ENCODE measurements at places on chromosomes 7 and 10.

- no peak for DNase-seq
Observed at GRCh38 chr10:49433069-49433468, 37.2 kb upstream of the DRGX start.

- no peak for DNase-seq
Observed at GRCh38 chr7:131284702-131285419, 42.8 kb upstream of the MKLN1 start.

DNA sequence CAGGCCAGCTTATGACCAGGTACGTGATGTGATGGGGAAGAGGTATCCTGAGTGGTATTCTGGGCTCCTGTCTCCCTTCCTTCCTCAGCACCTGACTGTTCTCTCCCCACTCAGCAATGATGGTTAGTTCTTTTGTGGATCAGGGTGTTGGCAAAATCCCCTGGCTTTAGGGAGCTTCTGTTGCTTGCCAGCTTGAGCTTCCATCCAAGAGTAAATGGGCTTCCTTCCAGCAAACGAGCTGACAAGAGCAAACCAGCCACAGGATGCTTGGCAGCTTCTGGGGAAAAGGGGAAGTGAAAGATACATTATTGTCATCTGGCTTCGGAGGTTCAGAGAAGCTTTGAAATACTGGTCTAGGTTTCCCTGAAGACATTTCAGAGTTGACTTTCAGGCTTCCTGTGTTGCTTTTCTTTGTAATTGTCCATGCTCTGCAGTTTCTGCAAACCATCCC lies 5.2 kb downstream of the DUSP5 start:
- DNase-seq, result peak; percentile 43

DNA sequence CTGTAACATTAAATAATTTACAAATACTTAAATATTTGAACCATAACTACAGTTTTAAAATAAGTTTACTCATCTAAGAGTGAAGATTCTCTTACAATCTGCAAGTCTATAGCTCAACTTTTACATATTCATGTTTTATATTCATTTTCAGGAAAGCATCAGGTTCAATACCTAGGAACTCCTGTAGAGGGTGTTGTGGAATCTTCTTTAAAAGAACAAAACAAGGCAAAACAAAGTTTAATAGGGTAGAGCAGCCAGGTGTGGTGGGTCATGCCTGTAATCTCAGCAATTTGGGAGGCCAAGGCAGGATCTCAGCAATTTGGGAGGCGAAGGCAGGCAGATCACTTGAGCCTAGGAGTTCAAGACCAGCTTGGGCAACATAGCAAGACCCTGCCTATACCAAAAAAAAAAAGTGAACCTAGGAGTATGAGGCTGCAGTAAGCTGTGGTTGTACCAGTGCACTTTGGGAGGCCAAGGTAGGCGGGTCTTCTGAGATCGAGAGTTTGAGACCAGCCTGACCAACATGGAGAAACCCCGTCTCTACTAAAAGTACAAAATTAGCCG lies 45.1 kb downstream of the ST8SIA6 start:
- no peak for DNase-seq

- DNase-seq, result no peak
Observed at GRCh38 chr7:5694912-5695726, 86.3 kb downstream of the RNF216 start.

- DNase-seq, result no peak
Observed at GRCh38 chr10:97551271-97551670, 21.3 kb upstream of the ANKRD2 start.

DNA sequence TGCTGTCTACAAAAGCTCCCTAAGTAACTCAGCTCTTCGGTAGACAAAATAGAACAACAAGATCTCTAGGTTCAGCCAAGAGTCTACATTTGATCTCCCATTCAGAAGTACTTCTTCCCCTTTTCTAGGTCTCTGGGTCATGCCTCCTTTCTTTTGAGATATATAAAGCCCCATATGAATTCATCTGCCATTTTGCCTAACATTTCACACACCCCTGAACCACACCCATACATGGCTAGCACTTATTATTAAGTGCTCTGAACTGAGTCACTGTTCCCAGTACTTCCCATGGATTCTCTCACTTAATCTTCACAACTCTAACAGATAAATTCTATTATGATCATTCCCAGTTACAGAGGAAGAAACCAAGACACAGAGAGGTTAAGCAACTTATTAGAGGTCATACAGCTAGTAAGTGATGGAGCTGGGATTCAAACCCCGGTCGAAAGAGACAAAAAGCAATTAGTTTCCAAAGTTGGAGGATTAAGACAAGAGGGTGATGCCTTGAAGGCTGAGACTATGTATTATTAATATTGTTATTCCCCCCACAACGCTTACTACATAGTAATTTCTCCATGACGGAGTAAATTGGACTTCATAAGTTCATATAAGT lies 17.3 kb downstream of the MYOF start:
- DNase-seq, result no peak

DNA sequence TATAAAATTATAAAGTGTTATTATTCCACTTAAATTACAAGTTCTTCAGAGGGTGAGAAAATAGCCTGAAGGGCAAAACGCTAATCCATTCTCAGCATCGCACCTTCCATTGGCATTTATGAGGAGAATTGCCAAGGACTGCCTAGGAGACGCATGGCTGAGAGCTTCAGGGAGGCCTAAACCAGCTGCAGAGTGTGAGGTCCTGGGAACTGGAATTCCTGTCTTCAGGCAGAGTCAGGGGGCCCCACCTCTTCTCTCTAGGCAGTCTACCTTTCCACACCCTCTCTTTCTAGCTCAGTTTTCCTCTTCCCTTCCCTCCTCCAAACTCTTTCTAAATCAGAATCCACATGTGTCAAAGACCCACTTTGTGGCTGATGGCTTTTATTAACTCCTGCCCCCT lies 35.3 kb downstream of the LRRC72 start:
- DNase-seq, result no peak

DNA sequence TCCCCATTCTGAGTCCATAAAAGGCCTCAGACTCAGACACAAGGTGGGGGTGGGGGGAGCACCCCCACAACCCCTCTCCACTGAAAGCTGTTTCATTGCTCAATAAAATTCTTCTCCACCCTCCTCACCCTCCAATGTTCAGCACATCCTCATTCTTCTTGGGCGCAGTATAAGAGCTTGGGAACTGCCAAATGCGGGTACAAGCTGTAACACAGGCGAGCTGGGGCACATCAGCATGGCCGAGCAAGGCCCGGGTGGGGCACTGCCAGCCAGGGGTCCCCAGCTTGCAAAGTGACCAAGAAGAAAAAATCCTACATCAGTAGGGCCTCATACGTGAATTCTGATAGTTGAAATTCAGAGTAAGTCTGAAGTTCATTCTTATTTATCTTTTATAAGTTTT lies 50.1 kb downstream of the CACUL1 start:
- DNase-seq, result no peak

- no peak for DNase-seq
Observed at GRCh38 chr7:69633122-69633831, 35.0 kb downstream of the AUTS2 start.

GRCh38 chr10:14415676-14416307 lies 85.1 kb upstream of the FRMD4A start:
- DNase-seq, result no peak

DNA sequence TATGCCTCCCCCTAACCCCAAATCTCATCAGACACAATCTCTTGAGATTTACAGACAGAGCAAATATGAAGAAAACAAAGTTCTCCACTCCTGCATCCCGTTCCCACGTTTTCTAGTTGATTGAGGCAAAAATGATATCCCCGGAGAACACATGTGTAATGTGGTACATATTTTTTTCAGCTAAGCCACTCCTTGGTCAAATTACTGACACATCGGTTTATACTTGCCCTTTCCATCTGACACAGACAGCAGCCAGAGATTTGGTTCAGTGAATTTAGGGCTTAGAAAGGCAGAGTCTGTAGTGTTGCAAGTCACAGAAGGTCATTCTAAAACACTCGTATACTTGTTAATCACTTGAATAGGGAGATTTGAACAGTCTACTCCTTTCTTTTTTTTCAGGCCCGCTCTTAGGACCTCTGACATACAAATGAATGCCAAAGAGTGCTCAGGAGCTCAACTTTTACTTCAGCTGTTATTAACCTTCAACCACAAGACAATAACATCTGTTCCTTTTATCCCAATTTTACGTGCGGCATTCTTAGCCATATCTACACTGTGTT lies 1.8 kb upstream of the DDX50 start:
- DNase-seq, result no peak

- peak; percentile 39 for DNase-seq
Observed at GRCh38 chr10:30587522-30588031, 42.0 kb downstream of the LYZL2 start.

DNA sequence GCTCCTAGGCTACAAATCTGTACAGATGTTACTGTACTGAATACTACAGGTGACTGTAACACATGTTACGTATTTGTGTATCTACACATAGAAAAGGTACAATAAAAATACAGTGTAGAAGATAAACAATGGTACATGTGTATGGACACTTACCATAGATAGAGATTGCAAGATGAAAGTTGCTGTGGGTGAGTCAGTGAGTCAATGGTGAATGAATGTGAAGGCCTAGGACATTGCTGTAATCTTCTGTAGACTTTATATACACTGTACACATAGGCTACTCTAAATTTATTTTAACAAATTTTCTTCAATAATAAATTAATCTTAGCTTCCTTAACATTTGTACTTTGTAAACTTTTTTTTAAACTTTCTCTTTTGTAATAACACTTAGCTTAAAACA lies 205.6 kb downstream of the RNLS start:
- DNase-seq, result no peak

DNA sequence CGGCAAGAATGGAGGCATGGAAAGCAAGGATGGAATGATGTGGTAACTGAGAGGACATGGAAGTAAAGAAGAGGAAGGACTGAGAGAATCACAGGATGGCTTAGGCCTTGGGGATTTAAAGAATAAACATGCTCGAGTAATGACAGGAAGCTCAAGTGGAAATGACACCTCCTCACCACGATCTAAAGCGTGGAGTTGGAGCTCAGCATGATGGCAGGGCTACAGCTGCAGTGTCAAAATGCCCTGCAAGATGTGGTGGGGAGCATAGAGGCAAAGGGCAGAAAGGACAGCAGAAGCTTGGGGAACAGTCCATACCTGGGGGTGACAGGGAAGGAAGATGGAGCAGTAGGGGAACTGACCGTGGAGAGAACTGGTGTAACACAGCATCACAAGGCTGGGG lies 229.5 kb upstream of the PLXNA4 start:
- no peak for DNase-seq

GRCh38 chr7:143305423-143306070 lies 10.4 kb upstream of the CLCN1 start:
- DNase-seq, result no peak

GRCh38 chr7:144018065-144018464 lies 17.9 kb downstream of the OR6B1 start:
- DNase-seq, result no peak

- DNase-seq, result no peak
Observed at GRCh38 chr10:114856544-114857287, 35.1 kb downstream of the FHIP2A start.

- no peak for DNase-seq
Observed at GRCh38 chr10:95741807-95742467, 14.0 kb upstream of the ENTPD1 start.

GRCh38 chr7:107810626-107811025 lies 7.6 kb upstream of the SLC26A3 start:
- DNase-seq, result no peak

- no peak for DNase-seq
Observed at GRCh38 chr10:6270951-6271350, 68.2 kb downstream of the PFKFB3 start.

- no peak for DNase-seq
Observed at GRCh38 chr7:14836571-14837189, 65.9 kb downstream of the DGKB start.

GRCh38 chr7:11175371-11175770 lies 201.7 kb downstream of the PHF14 start:
- DNase-seq, result no peak

DNA sequence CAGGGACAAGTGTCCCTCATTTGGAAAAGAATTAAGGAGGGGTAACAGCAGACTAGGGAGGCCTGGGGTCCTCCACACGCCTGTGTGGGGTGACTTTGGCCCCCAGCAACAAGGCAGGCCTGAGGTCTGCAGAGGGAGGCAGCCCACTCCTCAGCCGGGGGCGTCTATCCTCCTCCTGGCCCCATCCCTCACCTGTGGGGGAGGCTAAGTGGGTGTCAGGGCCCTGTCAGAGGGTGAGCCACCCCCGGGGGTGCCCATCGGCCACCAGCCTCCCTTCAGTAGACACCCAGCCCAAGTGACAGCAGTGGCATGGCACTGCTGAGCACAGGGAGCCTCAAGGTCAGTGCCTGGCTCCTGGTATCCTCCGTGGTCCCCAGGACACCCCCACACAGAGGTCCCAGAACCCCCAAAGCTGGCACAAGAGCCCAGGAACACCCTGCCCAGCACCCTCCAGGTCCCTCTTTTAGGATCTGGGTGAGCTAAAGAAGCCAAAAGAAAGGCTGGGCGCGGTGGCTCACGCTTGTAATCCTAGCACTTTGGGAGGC lies 693 bp upstream of the FXYD4 start:
- no peak for DNase-seq

GRCh38 chr7:77651575-77652162 lies 44.6 kb upstream of the RSBN1L start:
- peak; percentile 10 for DNase-seq

DNA sequence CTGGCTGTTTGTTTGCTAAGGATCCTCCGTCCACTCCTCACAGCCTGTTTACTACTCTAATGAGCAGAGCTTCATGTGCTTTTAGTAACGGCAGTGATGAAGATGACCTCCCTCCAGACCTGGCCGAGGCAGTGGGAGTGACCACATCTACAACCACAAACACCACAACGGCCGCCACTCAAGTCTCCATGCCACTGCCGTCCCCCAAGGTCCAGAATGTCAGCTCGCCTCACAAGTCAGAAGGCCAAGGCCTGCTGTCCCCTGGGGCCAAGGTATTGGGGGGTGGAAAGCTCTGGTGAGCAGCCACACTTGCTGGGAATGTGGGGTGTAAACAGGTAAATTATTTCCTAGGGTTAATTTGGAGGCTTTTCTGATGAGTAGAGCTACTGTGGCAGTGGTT lies 926.4 kb downstream of the IPMK start:
- DNase-seq, result no peak

DNA sequence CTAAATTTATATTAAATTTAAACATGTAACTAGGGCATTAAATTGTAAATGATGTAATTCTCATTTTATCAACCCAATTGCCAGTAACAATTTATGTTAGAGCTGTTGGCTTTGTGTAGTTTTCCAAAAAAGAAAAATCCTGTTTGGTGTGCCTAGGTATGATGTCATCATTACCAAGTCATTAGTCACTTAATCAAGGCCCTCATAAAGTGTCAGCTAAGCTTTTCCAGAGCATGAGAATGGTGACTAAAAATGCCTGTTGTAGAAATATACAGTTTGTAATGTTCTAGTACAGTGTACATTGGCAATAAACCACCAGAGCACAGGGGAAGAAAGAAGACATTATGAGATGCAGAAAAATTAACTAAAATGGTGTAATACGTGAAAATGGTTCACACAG lies 593.8 kb upstream of the ANKRD30A start:
- no peak for DNase-seq

DNA sequence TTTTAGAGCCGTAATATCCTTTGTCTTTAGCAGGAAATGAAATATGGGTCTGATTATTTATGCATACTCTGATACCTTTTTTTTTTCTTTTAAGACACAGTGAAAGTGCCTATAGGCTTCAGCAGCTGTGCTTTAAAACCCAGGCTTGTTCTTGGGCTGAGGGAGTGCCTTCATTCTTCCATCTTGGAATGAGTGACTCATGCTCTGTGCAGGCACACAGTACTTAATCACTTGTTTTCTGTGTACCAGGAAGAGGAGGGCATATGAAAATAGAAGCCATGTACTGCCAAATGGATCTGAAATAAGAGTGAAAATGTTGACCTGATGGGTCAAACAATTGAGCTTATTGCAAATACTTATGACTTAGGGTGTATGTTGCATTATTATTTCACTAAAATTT lies 12.0 kb downstream of the INPP5F start:
- DNase-seq, result no peak
